ENCODE measurements at places on chromosomes 2 and 18.

- no peak for DNase-seq
Measured at GRCh38 chr2:228786901-228787300, 484.2 kb downstream of the PID1 start.

DNA sequence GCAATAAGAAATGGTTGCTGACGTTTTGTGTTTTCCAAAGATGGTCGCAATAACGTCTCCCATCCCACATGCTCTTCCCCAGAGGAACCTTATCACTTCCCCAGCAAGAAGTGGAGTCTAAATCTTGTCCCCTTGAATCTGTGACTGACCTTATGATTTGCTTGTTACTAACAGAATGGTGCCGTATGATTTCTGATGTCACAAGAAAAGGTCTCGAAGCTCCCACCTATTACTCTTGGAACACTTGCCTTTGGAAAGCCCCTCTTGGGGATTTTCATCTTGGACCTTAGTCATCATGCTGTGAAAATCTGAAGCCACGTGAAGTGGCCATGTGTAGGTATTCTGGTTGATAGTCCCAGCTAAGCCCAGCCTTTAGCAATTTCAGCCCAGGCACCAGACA is 86.2 kb upstream of the GLS start:
- no peak for DNase-seq

DNA sequence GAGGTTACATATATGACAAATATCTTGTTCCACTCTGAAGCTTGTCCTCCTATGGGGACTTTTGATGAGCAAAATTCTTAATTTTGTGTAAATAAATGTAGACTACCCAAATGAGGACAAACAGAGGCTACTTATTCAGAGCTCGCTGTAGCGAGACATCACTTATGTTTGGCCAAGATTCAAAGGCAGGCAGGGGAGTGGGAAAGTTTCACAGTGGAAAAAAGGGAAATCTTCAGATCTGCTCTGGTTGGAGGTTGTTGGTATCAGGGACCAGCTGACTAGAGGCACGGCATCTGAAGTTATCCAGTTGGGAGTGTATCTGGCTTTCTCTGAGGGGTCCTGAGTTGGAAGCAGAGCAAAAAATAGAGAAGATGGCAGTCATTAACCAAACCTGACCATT is 1.3 kb downstream of the PLB1 start:
- DNase-seq = no peak

DNA sequence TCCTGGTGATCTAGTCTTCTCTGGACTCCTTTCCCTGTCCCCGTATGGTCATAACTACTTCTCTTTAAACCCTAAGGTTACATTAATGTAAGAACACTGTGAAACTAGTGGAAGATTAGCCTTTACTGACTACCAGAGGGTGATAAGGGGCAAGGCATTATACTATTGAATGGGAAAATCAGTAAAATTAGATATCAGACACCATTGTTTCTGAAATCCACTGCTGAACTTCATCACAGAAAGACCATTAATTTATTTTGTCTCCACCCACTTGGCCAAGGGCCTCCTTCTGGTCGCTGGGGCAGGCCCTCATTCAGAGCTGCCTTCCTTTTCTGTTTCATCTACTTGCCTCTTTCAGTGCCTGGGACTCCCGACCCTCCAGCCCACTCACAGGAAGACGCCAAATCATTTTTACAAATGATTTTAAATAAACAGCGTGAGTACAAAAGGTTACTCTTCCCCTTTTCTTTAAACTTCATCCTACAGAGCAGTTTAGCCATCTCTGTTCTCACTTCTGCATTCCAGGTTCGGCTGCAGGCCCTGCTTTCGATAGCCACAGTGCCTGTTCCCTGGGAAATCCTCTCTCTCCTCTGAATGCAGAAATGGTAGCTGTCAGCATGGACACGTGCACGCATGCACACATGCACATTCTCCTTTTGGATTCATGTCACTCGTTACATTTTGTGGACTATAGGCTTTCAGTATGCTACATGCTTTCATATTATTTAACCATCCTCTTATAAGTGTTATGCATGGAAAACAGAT is 70.3 kb upstream of the DOCK10 start:
- no peak for DNase-seq

All from CD4-positive, alpha-beta T cell treated with Interleukin-6 at 100 ng/mL for 8 hours (primary cell).